ENCODE measurements at places on chromosomes 1 and 21.

GRCh38 chr1:41811051-41811795 is 107.5 kb downstream of the HIVEP3 start:
- no peak for DNase-seq

DNA sequence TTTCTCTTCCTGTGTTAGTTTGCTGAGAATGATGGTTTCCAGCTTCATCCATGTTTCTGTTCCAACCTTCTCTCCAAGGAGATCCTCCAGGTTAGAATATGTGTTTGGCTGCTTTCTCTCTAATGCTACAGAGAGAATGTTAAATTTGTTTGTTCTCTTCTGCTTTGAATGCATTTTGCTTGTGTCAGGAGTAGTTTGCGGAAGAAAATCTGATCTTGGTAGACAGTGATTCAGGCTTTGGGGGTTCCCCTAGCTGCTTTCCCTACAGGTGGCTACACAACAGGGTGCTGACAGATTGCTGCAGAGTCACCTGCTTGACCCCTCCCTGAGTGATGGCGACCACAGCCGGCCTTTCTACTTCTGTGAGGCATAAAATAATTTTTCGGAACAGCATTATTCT is 41.8 kb downstream of the MACO1 start:
- DNase-seq: no peak

DNA sequence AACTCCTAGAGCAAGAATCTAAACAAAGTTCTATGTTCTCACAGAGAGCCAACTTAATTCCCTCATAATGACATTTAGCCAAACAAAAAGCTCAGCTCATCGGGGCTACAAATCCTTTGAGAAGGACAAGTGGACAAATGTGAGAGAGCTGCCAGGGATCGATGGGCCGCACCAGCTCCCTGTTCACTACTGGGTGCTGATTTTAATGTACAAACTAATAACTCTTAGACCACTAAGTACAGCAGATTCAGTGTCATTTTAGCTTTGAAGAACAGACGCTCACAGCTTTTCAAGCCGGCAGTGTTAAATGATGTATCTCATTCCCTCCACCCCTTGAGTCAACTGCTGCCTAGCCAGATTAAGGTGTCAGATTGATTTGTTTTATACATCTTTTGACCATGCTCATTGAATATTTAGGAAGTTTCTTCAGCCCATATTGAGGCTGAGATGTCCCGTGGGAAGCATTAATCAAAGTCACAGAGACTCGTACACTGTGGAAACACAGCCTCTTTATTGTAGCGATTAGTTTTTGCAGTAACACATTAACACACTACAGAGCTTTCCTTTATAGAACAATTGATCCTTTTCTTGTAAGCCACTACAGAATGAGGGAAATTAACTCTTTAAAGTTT is 21.1 kb downstream of the PROX1 start:
- no peak for DNase-seq

GRCh38 chr1:179818743-179819173 is 58.8 kb downstream of the TOR1AIP2 start:
- no peak for DNase-seq

DNA sequence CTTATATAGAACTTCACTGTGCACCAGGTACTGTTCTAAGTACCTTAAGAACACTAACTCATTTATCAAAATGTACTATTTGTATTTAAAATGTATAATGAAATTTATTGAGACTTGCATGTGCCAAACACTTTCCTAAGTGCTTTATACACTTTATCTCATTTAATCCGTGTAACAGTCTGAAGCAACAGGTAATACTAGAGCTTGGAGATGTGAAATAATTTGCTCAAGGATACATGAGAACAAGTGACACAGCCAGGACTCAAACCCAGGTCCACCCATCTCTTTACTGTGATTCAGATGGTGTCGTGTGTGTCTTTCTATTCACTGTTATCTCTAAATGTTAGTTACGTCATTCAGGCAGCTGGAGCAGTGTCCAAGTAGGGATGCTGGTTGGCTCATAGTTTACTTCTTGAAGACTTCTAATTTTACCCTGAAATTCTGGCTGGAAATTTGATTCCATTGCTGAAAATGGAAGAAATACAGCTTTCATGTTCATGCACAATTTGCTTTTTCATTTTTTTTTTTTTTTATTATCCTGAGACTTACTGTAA is 169.7 kb upstream of the UBE2U start:
- no peak for DNase-seq

DNA sequence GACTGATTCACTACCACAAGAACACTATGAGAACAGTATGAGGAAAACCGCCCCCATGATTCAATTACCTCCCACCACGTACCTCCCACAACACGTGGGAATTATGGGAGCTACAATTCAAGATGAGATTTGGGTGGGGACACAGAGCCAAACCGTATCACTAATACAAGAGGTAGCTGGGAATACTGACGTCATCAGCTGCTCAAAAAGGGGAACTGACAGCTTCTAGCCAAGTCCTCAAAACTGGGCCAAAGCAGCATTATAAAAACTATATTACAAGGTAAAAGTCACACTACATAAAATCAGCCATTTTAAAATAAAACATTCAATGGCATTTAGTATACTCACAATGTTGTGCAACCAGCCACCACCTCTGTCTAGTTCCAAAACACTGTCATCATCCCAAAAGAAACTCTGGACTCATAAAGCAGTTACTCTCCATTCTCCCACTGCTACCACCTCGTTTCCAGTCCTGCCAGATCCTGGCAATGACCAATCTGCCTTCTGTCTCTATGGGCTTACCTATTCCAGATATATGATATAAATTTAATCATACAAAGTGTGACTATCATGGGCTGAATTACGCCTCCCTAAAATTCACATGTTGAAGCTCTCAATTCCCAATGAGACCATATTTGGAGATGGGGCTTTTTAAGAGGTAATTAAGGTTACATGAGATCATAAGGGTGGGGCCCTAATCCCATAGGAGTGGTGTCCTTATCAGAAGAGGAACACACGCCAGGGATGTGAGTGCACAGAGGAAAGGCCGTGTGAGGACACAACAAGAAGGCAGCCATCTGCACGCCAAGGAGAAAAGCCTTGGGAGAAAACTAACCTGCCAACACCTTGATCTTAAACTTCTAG is 192.1 kb downstream of the SETD4 start:
- peak; percentile 39 for DNase-seq

GRCh38 chr21:41600116-41600515 is 92.2 kb upstream of the TMPRSS2 start:
- DNase-seq: no peak

DNA sequence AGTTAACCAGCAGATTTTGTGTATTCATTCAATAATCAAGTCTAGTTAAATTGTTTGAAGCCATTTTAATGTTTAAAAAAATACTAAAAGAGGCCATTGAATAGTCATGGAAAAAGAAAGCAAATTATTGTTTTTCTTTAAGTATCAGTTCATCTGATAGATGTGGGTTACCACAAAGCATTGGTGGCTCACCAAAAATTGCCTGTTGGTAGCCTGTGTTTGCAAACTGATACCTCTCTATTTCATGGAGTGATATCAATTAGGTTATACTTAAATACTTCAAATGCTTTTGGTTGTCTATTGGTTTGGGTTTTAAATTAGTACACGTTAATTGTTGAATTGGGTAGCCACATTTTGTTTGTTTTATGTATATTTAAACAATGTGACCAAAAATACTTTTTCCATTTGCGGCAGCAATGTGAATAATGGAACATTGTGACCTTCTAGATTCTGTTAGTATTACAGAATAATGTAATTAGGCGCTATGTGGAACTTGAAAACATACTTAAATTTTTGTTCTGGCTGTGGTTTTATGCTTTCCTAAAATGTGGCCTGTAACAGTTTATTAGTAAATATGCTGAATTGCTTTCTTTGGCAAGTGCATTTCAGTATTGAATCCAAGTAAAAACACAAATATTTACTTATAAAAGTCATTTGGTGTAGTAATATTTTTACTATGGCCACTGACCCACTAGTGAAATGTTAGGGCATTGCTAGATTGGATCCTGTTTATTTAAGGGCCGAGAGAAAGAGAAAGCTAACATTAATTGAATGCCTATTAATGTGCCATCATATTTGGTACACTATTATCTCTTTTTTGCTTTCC is 37.1 kb upstream of the NBL1 start:
- DNase-seq: no peak

DNA sequence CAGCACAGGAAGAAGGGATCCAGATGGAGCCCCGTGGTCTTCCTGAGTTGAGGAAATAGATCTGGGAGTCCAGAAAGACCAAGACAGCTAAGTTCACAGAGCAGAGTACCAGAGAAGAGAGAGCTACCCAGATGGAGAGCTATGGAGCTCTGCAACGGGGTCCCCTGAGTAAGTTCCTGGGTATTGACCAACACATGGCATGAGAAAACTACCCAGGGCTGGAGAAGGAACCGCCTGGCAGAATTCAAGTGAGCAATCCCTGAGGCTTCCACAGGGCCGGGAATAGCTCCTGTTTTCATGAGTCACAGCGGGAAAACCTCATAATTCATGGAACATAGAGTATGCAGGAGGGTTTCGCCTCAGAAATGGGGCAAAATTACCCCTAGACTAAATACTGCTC is 19.7 kb downstream of the STPG1 start:
- no peak for DNase-seq

- no peak for DNase-seq
Measured at GRCh38 chr1:197776351-197777105, 1.2 kb upstream of the DENND1B start.

GRCh38 chr1:174262349-174263241 is 103.3 kb downstream of the RABGAP1L start:
- DNase-seq: no peak

- DNase-seq: no peak
Measured at GRCh38 chr1:199851439-199852140, 175.9 kb upstream of the NR5A2 start.

DNA sequence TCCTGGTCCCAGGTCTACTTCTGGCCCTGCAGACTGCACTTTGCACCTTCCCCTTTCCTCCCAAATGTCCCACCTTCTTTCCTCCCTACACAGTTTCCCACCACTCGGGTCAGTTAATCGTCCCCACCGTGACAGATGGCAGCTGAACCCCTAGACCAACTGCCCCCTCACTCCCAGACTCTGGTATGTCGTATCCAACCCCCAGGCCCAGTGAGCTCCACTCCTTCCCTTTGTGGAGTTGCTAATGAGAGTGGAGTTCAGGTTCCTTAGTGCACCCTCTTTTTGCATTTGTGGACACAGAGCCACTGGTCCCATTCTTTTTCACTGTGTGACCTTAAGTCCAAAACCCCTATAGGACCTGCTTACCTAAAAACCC is 1.8 kb downstream of the MAN1C1 start:
- no peak for DNase-seq

GRCh38 chr1:218510153-218510772 is 165.1 kb downstream of the TGFB2 start:
- no peak for DNase-seq

- DNase-seq: no peak
Measured at GRCh38 chr1:31410871-31411270, 2.1 kb upstream of the SERINC2 start.

- no peak for DNase-seq
Measured at GRCh38 chr1:153348511-153349362, at the start of gene PGLYRP4. Gene PGLYRP4 (minus strand): TSS chr1:153348841. CDS start chr1:153347932, 909 bp downstream.

- DNase-seq: no peak
Measured at GRCh38 chr1:11299225-11299574, 26.2 kb downstream of the UBIAD1 start.

DNA sequence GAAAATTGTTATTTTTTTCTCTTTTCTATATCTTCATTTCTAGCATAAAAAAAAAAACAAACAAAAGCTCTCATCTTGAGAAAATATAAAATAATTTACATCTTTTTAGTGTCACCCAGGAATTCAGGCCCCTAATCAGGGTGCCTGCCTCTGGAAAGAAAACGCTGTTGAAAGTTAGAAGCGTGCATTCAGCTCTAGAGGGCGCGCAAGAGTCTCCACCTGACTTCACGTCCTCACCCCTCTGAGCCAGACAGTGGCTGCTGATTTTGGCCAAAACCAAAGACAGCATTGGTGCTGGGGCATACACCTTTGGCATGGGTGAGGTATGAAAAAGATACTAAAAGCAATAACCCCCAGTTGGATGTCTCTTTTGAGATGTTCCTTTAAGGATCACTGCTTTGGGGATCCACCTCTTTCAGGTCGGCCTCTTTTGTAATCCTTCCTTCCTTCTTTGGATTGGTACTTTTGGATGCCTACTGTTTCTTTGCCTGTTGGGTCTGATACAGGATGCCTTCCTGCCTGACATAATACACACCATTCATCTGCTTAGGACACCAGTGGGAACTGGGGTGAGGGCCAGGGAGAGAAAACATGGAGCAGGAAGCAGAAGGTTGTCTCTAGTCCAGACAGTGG is 77.6 kb upstream of the CHRM3 start:
- DNase-seq: no peak

GRCh38 chr1:118300808-118301207 is 115.8 kb upstream of the SPAG17 start:
- DNase-seq: no peak

DNA sequence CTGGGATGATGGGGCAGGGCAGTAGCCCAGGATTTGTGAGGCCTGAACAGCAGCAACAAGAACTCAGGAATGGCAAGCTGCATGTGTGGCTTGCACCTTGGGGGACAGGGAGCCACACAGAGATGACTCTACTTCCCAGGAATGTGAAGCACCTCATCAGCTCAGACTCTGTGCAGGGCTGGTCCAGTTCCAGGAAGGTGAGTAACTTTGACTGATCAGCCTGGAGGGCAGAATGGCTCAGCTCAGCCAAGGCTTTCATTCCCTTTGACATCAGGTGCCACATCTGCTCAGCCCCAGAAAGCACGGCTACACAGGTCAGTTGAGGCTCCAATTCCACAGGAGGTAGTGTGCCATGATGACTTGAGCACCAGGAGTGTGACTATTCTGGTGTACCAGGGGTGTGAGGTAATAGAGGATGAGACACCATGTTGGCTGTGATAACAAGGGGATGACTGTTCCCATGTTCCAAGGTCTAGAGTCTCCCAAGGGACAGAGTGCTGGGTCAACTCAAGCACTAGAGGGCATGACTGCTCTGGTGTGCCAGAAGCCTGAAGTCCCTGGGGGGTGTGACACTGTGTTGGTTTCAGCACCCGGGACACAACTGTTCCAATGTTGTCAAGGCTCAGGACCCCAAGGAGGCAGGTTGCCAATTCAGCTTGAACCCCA is 625.8 kb upstream of the ADGRL2 start:
- DNase-seq: no peak

DNA sequence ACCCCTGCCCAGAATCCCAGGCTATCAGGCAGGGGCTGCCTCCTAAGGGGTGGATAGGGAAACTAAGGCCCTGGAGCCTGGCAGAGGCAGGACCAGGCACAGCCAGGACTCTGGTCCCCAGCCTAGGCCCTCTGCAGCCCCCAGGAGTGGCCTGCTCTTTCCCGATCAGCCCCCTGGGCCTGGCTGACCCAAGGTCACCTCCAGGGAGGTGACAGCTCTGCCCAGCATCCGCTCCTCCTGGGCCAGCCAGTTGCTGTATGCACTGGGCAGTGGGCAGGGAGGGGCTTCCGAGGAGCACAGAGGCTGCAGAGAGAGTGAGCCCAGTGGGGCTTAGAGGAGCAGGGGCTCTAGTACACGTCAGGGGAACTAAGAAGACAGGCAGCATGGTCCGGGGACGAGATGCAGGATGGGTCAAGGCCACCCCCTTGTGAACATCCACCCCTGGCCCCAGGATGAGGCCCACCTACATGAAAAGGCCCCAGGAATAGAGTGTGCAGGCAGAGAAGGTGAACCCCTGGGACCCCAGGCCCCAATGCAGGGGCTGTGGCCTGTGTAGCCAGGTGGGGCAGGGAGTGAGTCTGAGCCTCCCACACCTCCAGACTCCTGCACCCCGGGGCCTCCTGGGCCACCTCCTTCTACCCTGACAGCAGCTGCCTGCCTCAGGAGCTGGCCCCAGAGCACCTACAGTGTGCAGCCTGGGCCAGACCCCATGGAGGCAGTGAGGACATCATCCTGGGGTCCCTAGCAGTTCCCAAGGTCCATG is 32.8 kb downstream of the WNT9A start:
- DNase-seq: no peak
